Endothelial cell (in vitro differentiated cells): ENCODE measurements at places on chromosomes 1 and 21.

GRCh38 chr1:55346586-55346985, 131.4 kb upstream of the USP24 start:
- no peak for DNase-seq

GRCh38 chr1:162696286-162696862, 64.1 kb downstream of the DDR2 start:
- peak; percentile 59 for DNase-seq

GRCh38 chr1:228238007-228238406, 30.2 kb downstream of the OBSCN start:
- DNase-seq, result no peak

- no peak for DNase-seq
Measured at GRCh38 chr1:9019896-9020295, 6.3 kb downstream of the SLC2A7 start.

DNA sequence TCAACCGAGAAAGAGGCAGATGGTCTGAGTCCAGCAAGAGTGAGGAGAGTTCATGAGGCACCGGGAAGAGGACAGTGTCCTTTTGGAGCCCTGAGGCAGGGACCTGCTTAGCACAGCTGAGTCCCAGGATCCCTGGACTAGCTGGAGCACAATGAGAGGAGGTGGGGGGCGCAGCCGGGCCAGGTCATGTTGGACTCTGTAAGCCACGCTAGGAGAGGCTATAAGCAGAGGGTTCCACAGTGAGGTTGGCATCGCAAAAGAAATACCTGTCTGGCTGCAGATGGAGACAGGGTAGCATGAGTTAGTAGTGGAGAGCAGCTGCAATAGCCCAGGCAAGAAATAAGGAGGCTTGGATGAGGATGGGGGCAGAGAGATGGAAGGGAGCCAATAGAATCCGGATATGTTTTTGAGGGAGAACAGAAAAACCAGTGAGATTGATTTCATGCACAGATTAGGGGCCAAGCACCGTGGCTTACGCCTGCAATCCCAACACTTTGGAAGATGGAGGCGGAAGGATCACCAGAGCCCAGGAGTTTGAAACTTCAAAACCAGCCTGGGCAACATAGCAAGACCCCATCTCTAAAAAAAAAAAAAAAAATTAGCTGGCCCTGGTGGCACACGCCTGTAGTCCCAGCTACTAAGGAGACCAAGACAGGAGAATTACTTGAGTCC, 98.2 kb downstream of the DHRS3 start:
- no peak for DNase-seq

GRCh38 chr1:89356658-89357400, 7.0 kb upstream of the GBP6 start:
- DNase-seq, result no peak

GRCh38 chr1:29893046-29893723, 656.9 kb downstream of the PTPRU start:
- DNase-seq, result no peak

- no peak for DNase-seq
Measured at GRCh38 chr21:14383596-14384180, 742 bp upstream of the HSPA13 start.

DNA sequence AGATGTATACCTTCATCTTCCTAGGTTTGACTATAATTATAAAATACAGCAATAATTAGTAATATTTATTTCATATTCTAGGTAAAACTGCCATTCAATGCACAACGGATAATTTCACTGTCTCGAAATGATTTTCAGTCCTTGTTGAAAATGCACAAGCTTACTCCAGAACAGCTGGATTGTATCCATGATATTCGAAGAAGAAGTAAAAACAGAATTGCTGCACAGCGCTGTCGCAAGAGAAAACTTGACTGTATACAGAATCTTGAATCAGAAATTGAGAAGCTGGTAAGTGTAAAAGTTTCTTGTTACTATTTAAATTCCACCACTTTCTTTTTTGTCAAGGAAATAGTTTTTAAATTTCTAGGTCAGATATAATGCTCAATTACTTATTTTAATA, 30.7 kb downstream of the BACH1 start:
- no peak for DNase-seq

DNA sequence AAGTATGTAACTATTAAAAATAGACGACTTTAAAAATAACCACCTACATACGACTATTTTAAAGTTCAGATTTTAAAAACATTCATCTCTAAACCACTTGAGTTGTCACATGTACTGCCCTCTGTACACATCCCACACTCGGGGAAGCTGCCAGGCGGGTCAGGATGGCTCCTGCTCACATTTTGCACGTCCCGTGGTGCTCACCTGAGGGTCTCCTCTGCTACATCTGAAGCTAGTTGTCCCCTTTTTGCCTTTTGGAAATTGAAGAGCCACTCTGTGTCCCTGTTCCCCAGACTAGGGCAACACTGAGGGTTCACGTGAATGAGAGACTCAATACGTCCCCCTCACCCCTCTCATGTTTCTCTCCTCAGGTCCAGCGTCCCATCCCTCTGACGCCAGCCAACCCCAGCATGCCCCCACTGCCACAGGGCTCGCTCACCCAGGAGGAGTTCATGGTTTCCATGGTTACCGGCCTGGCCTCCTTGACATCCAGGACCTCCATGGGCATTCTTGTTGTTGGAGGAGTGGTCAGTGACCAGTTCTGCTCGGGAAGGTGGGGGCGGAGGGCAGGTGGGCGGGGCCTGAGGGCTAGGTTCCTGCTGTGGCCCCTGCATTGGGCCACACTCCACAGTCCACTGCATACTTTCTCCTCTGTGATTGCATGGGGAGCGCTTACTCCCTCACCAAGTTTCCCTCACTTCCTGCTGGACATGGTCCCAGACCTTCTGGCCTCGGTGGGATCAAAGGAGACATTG, 13.0 kb upstream of the MIIP start:
- no peak for DNase-seq

GRCh38 chr1:175073633-175074032, 6.0 kb downstream of the TNN start:
- no peak for DNase-seq
